ENCODE measurements at places on chromosomes 7 and 10.
A peak's percentile ranks its signal among the peaks of the same experiment; 100 is the strongest.

DNA sequence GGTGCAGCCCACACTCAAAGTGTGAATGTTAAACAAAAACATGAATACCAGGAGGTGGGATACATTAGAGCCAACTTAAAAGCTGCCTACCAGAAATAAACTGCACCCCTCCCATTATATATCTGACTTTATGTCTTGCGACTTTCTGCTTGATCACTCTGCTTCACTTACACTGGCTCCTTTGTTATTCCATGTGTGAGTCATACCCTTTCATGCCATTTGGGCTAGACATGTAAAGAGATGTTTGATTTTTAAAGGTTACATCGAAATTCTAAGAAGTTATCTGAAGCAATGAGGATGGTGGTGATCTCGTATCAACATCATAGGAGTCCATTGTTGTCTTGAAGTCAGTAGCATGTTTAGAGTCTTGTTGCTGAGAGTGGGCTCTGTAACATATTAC is 31.6 kb upstream of the ETV1 start:
- DNase-seq, result peak; percentile 4

DNA sequence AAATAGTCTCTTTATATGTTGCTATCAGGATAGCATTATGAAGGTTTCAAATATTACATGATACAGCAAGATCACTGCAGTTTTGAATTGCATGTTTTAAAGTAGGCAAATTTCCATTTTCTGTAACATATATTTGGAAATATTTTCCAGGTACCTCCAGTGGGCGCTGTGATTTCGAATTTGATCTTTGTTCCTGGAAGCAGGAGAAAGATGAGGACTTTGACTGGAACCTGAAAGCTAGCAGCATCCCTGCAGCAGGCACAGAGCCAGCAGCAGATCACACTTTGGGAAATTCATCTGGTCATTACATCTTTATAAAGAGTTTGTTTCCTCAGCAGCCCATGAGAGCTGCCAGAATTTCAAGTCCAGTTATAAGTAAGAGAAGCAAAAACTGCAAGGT is 299.0 kb downstream of the MALRD1 start:
- DNase-seq, result no peak

DNA sequence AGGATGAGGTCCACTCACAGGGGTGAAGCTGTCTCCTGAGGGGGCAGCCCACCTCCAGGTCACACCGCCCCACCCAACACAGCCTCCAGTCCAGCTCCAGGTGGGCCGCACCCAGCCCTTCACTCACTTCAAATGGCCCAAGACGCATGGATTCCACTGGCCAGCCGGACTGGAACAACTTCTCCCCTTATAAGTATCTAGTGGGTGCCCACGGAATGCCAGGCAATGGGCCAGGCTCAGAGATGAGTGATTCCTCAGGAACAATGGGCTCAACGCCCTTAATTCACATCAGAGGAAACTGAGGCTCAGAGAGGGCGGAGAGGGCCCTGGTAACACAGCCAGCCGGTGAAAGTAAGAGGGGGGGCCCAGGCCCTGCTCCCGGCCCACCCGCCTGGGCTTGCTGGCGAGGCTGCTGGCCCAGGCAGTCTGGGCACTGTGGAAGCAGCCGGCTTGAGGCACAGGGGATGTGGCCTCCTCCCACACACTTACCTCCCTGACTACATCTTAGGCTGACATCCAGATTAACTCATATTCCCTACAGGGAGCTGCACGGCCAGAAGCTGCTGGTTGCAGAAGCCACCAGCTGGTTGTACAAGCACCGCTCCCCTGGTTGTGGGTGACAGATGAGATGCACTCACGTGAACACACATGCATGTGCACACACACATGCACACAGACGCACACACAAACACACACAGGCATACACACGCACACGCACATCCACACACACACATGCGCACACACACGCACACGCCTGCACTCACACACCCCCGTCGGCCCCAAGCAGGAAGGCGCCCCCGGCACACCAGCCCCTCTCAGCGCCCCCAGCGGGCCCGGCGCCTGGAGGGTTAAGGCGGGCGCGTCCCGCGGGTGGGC is 1.0 kb upstream of the FAM20C start:
- DNase-seq, result peak; percentile 86

- DNase-seq, result no peak
Measured at GRCh38 chr7:24880886-24881285, 99.1 kb downstream of the OSBPL3 start.

GRCh38 chr7:149494738-149495368 is 2.8 kb downstream of the ZNF746 start:
- peak; percentile 72 for DNase-seq

DNA sequence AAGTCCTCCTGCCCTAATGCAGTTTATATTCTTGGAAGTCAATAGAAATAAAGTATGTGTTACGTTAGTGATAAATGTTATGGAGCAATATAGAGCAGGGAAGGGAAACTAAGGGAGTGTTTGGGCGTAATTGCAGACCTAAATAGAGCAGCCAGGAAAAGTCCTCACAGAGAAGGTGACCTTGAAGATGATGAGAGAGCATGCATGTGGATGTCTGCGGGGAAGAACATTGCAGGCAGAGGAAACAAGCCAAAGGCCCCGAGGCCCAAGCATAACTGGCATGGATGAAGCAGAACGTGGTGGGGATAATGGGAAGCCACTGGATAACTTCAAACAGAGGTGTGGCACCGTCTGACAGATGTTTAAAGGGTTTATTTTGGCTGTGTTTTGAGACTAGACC is 12.5 kb downstream of the ADD3 start:
- no peak for DNase-seq

DNA sequence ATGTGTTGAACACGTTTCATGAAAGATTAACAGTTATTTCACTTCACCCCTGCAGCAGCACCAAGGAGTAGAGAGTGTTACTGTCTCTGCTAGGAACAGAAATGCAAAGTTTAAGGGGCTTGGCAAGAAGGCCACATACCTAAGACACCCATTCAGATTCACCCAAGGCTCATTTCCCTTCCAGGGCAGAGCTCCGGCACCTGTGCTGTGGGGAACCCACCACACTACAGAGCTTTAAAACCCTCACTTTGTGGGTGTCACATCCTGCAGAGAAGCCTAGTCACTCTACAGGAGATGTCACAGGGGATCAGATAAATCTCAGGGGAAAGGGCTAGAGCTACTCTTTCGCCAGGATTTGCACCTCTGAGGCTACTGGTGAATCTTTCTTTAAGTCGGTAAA is 176.1 kb upstream of the KLF6 start:
- no peak for DNase-seq

- DNase-seq, result no peak
Measured at GRCh38 chr10:59085711-59086502, 90.5 kb upstream of the PHYHIPL start.

DNA sequence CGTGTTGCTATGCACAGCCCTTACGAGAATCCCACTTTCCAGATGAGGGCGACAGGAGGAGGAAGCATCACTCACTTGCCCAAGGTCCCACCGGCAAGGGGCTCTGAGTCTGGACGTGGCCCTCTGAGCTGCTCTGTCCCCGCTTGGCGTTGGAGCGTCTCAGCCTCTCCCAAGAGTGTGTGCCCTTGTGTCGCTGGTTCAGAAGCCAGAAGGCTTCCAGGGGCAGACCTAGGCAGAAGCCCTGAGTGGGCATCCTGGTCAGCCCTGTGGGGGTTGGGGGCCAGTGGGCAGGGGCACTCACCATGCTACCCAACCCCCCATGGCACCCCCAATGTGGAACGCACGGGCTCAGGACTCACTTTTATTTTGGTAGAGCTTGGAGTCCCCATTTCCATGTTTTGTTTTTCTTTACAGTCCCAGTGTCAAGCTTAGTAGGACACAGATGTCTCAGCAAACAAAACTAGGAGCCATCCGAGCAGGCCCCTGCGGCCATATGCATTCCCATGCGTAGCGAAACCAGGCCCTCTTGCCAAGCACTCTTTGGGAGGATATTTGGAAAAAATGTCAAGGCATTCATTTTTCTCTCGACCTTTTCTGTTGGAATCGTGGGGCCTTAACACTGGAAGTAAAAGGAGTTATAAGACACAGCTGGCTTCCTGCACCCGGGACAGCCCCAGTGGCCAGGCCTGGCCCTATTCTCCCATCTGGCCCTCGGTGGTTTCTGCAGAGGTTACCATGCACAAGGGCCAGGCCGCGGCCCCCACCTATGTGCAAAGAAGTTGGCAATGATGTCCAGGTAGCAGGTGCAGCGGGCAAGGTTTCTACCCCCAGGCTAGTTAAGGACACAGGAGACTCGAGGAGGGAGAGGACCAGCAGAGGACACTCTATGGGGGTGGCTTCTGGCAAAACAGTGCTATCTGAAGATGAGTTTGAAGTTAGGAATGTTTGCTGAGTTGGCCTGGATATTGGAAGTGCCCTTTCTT is 97.0 kb downstream of the LHPP start:
- DNase-seq, result no peak

DNA sequence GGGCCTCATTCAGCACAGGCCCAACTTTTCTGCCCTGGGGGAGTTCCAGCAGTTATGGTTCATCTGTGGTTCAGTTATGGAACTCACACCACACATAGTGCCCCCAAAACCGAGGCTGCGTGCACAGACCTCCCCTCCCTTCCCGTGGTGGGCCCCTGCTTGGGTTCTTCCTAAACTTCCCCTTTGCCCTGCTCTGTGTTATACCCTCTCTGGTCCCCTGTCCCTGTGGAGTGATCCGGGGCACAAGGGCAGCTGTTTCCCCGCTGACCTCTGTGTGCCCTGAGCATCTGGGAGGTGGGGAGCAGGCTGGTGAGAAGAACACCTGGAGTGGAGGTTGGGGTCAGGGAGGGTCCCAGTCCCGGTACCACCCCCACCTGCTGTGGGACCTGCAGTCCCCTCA is 39.4 kb downstream of the HTRA1 start:
- DNase-seq, result no peak

Measured in AG10803 (cell line).